CD4-positive, alpha-beta T cell treated with Interleukin-4 for 4 hours (primary cell): ENCODE measurements at places on chromosomes 13 and 19.

- DNase-seq, result no peak
Measured at GRCh38 chr13:27708325-27708724, 84.0 kb upstream of the GSX1 start.

GRCh38 chr13:111011899-111012298 is 97.0 kb upstream of the ANKRD10 start:
- no peak for DNase-seq

DNA sequence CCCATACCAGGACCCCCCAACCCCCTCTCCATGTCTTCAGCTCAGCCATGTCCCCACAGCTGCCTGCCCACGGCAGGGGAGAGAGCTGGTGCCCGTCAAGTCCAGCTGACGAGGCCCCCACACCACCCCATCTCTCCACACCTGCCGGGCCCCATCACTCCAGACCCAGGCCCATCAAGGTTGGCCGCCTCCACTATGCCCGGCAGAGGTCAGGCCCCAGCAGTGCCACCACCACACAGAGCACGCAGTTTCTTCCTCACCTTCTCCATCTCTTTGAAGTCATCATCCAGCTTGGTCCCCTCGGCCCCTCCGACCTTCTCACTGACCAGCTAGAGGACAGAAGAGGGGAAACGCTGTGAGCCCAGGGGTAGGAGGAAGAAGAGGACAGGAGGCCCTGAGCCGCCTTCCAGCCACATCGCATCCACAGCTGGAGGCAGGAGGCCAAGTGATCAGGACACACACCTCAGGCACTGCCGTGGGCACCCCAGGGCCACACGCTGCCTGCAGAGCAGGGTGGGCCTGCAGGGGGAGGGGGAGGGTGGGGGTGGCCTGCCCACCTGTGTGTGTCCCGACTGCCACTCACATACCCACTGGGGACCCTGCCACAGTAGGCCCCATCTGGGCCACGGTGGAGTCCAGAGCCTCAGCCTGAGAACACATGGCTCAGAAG is 23.4 kb downstream of the MPND start:
- DNase-seq, result no peak

GRCh38 chr13:48405875-48406274 is 7.0 kb downstream of the LPAR6 start:
- peak; percentile 49 for DNase-seq

DNA sequence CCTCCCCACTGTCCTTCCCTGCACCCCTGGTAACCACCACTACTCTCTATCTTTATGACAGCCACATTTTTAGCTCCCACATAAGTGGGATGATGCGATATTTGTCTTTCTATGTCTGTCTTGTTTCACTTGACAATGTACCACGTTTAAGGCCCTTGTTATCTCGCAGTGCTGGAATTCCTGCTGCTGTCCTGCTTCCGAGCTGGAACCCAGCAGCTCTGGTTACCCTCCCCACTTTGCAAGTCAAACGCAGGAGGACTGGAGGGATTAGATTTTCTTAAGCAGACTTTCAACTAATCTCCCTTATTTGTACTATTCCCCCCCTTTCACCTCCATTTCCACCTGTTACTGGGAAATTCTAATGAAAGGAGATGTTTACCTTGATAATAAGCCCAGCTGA is 59.1 kb upstream of the PDX1 start:
- no peak for DNase-seq

GRCh38 chr19:7349961-7350711 is 1.4 kb downstream of the ARHGEF18 start:
- DNase-seq, result peak; percentile 73

DNA sequence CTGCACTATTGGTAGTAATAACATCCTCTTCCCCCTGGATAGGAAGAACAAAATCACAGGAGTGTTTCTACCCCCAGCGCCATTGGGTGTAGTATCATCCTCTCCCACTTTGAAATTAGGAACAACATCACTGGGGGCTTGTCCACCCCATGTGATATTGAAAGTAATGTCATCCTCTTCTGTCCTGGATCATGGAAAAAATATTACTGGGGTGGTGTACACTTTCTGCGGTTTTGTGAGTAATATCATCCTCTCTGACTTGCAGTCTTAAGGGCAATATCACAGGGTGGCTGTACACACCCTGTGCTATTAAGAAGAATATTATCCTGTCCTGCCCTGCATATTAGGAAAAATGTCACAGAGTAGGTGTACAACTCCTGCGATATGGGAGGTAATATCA is 4.9 kb upstream of the RGCC start:
- DNase-seq, result no peak
